DMS79 (cell line): ENCODE measurements at places on chromosomes 3 and 15.

DNA sequence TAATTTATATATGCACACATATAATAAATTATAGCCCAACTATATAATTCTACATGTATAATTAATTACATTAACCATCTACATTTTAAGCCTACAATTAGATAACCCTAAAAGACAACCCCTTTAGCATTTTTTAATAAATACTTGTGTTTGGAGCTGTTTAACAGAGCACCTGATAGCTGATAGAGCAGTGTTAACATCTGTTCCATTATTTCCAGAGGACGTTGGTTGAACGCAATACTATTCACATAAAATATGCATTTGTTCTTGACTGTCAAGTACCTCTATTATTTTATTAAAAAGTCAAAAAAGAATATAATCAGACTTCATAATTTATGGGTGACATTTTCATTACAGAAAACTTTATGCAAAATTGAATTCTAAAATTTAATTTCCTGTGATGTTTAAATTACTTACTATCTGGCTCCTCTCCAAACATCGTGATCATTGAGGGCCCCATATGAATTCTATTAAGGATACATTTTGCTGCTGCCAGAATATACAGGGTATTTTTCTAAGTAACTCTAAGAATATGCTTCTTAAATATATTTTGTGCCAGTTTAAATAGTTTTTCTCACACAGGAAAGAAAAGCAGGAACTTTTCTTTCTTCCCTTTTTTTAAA, 234.3 kb downstream of the SHOX2 start:
- DNase-seq, result no peak

- DNase-seq, result no peak
Observed at GRCh38 chr15:69593488-69593887, 140.9 kb downstream of the RPLP1 start.

DNA sequence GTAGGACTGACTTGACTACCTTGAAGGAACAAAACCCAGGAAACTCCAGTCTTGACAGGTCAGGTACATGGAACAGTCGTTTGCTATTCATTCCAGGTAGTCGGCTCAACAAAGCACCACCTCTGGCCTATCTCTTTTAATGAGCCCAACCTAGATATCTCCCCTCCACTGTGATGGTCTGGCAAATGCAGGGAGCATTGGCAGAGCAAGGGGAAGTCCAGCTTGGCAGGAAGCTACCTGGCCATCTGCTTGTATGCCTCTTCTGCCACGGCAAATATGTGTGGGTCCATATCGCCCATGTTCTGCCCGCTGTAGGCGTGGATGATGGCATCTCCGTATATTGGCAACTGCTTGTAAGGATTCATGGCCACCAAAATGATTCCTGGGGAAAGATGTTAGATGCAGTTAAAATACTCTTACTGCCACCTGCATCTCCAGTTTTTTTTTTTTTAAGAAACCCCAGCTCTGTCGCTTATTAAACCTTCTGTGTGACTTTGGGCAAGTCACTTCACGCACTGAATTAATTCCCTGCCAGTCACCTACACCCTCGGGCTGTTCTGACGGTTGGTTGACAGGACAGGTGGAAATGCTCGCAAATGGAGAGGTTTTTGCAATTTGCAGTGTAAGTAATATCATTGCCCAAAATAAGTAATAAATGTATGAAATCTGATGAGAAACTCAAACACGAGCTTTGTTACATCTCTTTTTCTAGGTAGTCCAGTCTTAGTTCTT, 16.8 kb downstream of the MYO5C start:
- DNase-seq, result no peak

DNA sequence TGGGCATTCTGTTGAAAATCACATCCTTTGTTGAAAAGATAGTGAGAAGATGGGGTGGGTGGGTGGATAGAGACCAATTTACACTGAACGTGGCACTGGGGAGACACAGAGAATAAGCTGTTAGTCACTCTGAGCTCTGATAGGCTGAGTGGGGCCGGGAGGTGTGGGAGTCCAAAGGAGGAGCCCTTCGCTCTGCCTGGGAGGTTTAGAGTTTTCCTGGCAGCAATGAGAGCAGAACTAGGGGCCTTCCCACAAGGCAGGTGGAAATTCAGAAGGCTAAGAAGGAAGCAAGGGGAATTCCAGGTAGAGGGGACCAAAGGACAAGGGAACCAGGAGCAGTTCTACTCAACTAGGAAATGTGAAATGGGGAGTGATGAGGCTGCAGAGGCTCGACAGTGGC, 272.7 kb downstream of the RPLP1 start:
- DNase-seq, result no peak

GRCh38 chr3:126518779-126519177, 1.2 kb upstream of the UROC1 start:
- DNase-seq, result no peak

- no peak for DNase-seq
Observed at GRCh38 chr3:195403244-195403643, 39.6 kb downstream of the ACAP2 start.

- DNase-seq, result no peak
Observed at GRCh38 chr3:113819866-113820265, 18.7 kb upstream of the GRAMD1C start.

DNA sequence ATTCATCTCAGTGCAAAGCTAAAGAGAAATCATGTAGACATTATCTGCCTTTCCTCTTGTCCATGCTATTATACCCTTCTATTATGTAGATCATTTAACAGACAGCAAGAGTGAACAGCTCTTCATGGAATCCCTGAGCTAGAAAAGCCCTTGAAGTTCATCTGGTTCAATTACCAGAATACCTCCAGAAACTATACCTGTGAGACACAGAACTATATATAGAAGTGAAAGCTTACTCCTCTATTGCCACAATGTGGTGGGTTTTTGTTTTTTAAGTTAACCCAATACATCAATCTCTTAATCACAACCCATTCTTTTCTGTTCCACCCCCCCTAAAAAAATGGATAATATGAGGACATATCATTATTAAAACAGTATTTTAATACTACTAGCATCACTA, 347.7 kb downstream of the PLCL2 start:
- DNase-seq, result no peak

GRCh38 chr3:115695090-115695489, 71.8 kb downstream of the GAP43 start:
- DNase-seq, result no peak

- DNase-seq, result peak; percentile 44
Observed at GRCh38 chr3:13019243-13020095, 53.8 kb downstream of the IQSEC1 start.

DNA sequence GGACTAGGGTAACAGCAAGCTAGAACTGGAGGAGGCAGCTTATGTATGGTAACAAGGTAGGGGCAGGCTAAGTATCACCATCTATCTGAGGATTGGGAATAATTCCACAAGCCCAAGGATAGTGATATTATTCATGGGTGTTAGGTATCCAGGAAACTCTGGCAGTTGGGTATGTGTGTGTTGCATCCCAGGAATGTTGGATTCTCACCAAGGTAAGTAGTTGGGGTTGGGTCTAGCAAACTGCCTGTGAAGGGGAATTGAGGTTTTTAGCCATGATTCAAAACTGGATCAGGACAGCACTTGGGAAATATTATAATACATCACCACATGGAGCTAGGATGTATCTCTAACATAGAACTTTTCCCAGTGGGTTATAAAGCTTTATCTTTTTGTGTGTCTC, 626.4 kb upstream of the GOLIM4 start:
- no peak for DNase-seq

- DNase-seq, result no peak
Observed at GRCh38 chr15:100895721-100896120, 16.1 kb downstream of the ALDH1A3 start.

DNA sequence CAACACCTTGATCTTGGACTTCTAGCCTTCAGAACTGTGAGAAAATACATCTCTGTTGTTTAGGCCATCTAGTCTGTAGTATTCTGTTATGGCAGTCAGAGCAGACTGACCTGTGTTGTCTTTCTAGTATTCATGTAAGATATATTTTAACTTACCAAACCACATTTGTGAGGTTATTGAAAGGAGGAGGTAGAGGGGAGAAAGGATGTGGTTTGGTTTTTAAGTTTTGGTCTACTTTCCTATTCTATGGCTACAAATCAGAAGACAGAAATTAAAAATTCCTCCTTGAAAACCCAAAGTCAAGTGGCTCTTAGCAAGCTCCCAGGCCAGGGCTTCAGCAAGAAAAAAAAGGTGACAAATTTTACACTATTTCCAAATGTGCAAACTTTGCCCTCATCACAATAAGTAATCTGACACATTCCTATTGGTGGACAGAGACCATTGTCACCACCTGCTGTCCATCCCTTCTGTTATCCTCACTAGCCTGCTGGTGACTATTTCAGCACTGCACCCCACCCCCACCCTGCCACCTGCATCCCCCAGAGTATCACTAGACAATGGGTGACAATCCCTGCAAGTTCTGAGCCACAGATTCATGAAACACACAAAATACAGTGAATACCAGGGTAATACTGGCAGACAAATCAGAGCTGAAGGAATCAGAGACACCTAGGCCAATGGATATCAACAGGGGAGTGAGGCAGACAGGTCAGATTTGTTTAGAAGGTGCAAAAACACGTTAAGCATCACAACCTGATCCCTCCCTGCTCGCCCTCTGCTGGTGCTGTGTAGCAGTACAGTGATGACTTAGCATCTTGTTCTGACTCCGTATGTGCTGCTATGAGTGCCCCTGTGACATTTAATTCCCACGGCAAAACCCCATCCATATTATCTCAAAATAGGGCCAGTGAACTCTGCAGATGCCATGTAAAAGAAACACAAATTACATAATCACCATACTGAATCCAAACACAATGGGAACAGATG, 79.0 kb upstream of the DCLK3 start:
- no peak for DNase-seq

GRCh38 chr15:65384505-65384894, 6.7 kb upstream of the IGDCC3 start:
- no peak for DNase-seq

- no peak for DNase-seq
Observed at GRCh38 chr3:128359846-128360642, 106.6 kb downstream of the DNAJB8 start.

DNA sequence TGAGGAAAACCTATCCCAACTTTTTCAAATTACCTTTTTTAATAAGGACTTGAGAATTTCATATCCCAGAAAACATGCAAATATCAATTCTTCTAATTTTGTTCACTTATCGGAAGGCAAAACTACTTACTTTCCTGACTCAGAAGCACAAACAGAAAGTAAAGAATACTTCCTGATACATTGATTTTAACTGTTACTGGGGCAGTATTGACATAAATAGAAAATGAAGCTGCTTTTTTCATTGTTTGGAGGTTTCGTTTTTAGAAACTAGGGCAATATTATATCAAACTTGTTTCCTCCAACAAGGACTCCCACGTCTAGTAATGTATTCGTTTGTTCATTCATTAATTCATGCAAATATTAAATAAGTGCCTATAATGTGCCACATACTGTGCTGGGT, 19.1 kb downstream of the PAQR9 start:
- no peak for DNase-seq

DNA sequence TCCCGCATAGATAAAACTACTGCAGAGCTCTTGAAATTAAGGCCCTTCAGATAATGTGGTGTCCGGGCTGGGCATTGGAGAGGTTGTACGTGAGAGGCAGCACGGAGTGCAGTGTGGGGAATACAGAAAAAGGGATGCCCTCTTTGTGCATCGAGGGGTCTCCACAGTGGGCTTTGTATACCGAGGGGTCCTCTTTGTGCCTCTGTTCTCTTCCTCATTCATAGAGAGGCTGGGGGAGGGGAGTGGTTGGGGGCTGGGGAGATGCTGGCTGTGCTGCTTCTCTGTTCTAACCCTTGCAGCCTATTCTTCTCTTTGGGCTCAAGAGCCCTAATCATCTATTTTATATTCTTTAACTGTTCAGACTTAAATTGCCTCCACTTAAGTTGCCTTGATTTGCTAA, 74.3 kb upstream of the NDN start:
- DNase-seq, result no peak

- DNase-seq, result no peak
Observed at GRCh38 chr3:192850451-192850981, 67.1 kb downstream of the MB21D2 start.

DNA sequence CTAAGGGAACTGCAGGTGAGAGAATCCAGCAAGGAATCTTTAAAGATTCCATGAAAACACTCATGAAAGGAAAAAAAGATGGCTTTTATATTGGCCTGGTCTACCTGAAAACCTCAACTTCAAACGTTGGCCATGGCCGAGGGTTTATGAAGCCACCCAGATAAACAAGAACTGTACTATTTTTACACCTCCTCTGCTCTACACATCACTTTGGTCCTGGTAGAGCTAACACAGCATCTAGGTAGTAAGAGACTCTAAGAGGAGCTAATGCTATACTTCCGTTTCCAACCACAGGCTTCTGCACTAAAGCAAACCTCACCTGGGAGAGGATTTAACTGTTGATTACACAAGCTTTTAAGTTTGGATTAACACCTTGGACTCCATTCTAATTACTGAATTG, 466.2 kb downstream of the FGF12 start:
- no peak for DNase-seq

- no peak for DNase-seq
Observed at GRCh38 chr3:169237201-169237600, 426.3 kb downstream of the MECOM start.

DNA sequence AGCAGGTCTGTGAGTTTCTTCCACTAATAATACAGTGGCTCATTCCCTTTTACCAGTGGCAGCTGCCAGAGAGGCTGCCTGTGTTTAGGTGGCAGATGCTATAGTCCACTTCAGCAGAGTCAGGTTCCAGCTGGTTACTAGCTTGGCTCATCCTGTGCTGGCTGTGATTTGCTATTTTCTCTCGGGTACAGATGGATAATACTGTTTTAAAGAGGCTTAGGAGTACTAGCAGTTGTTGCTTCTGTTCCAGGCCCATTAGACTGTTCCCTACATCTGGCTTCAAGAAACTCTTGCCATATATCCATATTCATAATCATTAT, 41.0 kb downstream of the ZNF609 start:
- no peak for DNase-seq

DNA sequence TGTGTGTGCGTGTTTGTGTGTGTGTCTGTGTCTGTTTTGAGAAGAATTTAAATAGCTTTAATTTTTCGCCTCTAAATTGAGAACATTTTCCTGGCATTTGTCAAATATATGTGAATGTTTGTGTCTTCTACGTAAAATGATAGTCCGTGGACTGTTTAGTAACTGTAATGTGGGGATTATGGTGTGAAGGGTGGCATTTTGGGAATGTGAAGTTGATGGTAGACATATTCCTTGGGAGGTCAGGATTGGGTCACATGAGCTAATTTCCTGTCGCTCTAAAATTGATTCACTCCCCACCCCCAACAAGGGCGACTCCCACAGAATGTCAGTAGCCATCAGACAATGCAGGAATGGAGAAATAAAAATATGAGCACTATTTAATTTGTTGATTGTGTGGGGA, 107.3 kb downstream of the ITPR1 start:
- no peak for DNase-seq
